ENCODE measurements at places on chromosomes 13 and 19. TPM values are rescaled to one million over a fixed set of nuclear protein-coding genes. Genes with fewer than 3 reads are reported as not detected.

- DNase-seq, result no peak
These were observed 48.7 kb upstream of the PCCA start for GRCh38 chr13:100040196-100040595.

GRCh38 chr19:6894313-6894712 is 6.9 kb downstream of the ADGRE1 start:
- DNase-seq, result no peak

GRCh38 chr13:64041296-64041695 is 2625.6 kb upstream of the PCDH20 start:
- DNase-seq, result no peak

DNA sequence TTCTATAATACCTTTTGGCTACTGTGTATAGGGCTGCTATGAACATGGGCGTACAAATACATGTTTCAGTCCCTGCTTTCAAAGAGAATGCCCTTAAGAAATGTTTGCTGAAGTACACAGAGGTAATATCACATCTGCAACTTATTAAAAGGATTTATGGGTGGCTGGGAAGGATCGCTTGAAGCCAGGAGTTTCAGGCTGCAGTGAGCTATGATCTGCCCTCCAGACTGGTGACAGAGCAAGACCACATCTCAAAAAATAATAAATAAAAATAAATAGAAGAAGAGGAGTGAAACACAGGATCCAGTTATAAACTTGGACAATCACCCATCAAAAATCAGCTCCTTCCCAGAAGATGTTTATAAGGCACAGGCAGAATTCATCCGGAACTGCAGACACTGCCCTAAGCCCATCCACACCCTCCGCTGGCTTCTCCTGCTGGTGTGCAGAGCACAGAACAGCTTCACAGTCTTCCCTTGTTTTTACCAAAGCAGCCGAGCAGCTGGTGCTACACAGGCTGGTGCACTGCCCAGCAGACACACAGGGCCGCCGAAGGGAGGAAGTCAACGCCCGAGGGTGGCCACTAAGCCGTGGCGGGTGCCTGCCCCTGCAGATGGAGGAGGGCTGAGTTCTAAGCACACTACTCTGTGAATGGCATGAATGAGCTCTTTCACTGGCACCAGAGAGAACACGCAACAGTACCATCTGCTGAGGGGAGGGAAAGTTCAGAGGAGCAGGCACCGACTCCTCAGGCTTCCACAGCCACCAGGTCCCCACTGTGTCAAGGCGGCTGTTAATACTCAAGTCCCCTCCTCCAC is 44.0 kb downstream of the BRD4 start:
- DNase-seq, result peak; percentile 92

- no peak for DNase-seq
These were observed 237.4 kb downstream of the PCDH9 start for GRCh38 chr13:66992719-66993118.

DNA sequence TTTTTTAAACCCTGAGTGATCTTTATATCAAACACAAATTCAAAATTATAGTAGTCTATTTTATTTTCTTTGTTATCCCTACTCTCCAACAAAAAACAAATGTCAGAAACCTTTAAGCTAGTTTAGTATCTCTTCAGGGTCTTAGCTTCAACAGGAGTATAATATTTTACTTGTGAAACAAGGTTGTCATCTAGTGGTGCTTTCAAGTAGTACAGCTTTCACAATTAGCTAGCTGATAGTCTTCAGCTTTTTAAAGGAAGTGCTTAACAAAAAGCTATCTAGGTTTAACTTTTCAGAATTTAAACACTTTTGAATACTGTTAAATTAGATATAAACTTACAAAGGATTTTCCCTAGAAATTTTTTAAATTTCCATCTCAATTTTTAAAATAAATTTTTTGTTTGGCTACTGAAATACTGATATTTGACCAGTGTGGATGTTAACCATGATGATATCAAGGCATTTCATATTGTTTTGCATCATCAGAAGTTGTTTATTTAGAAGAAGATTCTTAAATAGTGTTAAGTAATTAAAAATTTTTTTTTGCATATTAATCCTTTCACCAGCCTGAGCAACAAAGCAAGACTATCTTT is 34.2 kb downstream of the TDRD3 start:
- DNase-seq, result no peak

DNA sequence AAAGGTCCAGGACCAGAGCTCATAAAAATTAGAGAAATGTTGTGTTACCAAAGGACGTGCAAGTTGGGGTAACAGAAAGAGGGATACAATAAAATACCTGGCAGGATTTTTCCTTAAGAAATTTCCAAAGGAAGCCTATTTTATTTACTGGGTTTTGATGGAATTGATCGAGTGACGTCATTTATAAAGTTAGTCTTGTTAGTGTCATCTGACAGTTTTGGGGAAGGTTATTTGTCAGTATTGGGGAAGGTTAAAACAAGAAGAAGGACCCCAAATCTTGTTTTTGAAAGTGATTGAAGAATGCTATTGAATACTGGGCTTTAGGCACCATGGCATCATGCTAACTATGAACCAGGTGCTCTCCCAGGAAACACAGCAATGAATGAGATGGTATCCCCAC is 287.9 kb downstream of the HS6ST3 start:
- no peak for DNase-seq

- no peak for DNase-seq
These were observed 62.8 kb downstream of the WDFY2 start for GRCh38 chr13:51647067-51647466.

DNA sequence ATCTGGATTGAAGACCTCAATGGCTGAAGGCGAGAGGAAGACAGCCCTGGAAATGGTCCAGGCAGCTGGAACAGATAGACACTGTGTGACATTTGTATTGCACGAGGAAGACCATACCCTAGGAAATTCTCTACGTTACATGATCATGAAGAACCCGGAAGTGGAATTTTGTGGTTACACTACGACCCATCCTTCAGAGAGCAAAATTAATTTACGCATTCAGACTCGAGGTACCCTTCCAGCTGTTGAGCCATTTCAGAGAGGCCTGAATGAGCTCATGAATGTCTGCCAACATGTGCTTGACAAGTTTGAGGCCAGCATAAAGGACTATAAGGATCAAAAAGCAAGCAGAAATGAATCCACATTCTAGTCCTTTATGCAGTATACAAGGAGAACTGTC is 1.2 kb downstream of the POLR1D start:
- DNase-seq, result no peak

GRCh38 chr13:90070362-90070761 is 1277.1 kb upstream of the MIR17HG start:
- no peak for DNase-seq

GRCh38 chr13:45821811-45822210 is 29.7 kb downstream of the SIAH3 start:
- no peak for DNase-seq

GRCh38 chr13:99614465-99614885 is 113.2 kb downstream of the TM9SF2 start:
- no peak for DNase-seq

TRPC4 gene
- polyA plus RNA-seq, result 0.10 TPM

FCER2 gene
- 48.0 TPM for polyA plus RNA-seq

TEX101 gene
- not detected for polyA plus RNA-seq

MYH14 gene
- 0.45 TPM for polyA plus RNA-seq

KLK3 gene
- not detected for polyA plus RNA-seq

Measured in spleen (tissue), 13 donors.